ENCODE measurements at places on chromosomes 7 and 10.

- DNase-seq = no peak
These were observed 95.0 kb upstream of the SLC26A5 start for GRCh38 chr7:103541026-103541425.

DNA sequence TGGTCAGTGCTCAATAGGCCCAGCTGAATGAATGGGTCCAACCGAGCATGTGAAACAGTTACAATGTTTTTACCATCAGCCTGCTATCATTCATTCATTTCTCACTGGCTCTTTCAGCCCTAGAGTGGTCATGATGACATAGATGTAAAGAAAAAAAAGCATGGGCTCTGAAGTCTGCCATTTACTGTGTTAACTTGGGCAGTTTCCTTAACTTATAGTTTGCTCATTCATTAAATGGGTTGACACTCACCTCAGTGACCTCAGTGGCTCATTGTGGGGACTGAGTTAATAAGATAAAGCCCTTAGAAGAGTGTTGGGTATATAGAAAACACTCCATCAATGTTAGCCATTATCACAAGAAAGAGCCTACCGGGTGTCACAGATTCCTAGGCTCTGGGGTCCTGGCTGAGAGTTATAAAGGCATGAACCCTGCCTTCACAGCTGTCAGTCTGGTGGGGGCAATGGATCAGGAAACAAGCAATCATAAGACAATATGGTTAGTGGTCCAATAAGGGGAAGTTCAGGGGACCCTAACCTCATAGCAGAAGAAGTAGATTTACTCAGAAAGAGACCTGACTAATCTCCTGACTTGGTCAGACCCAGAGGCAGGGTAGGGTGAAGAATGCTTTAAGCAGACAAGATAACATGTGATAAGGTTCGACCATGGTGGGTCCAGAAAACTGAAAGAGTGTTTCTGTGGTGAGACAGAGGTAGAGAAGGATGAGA lies 29.7 kb upstream of the GPAM start:
- no peak for DNase-seq

DNA sequence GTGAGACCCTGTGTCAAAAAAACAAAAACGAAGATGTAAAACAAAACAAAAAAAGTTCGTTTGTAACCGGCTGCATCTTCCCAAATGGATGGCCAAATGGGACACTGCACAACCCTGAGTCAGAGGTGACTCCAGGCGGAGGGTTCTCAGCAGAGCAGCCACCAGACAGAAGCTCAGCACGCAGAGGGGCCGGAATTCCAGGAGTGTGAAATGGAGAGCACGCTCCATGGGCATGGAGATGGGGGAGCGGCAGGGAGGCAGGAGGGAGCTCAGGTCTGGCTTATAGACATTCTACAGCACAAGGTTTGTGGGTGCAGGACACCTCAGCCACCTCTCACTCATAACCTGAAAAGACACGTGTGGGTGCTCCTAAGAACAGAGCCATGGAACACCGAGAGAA lies 227.0 kb downstream of the MAD1L1 start:
- no peak for DNase-seq

DNA sequence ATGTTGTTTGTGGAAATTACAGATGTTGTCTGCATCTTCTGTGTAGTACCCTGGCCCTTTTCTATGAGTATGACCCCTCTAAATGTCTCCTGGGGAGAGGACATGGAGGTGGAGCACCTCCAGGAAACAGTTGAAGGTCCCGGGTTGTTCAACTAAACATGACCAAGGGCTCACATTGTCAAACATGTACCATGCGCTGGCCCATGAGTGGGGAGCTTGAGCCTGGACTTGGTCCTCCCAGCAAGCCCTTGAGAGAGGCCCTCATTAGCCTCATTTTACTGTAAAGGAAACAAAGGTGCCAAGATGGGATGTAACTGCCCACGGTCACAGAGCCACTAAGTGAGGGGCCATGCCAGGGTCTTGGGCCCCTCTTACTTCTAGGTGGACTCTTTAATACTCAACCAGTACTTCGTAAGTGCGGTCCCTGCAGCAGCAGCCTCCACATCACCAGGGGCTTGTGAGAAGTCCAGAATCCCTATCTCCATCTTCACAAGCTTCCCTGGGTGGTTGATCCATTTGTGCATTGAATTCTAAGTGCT lies 31.2 kb downstream of the C10orf71 start:
- DNase-seq = no peak

GRCh38 chr7:34612661-34613060 lies 45.4 kb upstream of the NPSR1 start:
- DNase-seq = no peak

- no peak for DNase-seq
These were observed 168.6 kb downstream of the LRMDA start for GRCh38 chr10:75599875-75600648.

- no peak for DNase-seq
These were observed 65.3 kb downstream of the GFRA1 start for GRCh38 chr10:116207690-116208089.

- DNase-seq = no peak
These were observed 294.3 kb downstream of the MAGI2 start for GRCh38 chr7:79159040-79159664.

GRCh38 chr7:52695973-52696595 lies 339.3 kb upstream of the POM121L12 start:
- DNase-seq = no peak

DNA sequence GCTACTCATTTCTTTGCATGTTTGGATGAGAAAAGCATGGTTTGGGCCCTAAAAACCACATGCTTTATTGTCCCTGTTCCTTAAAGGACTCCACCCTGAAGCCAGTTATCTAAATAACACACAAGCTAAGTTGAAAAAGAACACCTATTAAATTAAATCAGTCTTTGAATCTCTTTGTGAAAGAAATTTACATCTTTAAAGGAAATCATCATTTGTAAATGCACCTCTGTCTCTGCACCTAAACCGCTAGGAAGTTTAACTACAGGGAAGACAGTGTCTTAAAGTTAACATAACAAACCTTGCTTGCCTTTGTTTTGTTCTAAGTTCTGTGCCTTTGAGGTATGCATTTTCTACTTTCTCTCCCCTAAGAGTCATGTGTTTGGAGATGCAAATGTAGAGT lies 52.6 kb downstream of the HTR7 start:
- no peak for DNase-seq

- no peak for DNase-seq
These were observed 37.0 kb upstream of the CCSER2 start for GRCh38 chr10:84291384-84291783.

GRCh38 chr7:17041324-17041723 lies 159.5 kb upstream of the AGR3 start:
- DNase-seq = peak; percentile 62

DNA sequence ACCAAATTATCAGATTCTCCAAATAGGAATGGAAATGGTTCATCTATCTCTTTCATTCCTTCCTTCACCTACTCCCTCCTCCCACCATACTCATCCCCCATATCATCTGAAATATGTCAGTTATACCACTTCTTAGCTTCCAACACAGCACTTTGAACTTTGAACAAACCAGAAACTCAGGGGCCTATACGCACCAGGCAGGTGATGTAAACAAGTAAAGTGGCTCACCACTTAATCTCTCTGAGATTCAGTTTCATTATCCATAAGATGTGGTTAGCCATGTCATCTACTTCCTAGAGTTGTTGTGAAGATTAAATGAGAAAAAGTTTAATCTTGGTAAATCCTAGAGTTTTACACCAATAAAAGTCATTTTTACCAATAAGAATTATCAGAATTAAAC lies 65.9 kb upstream of the LRRN3 start:
- no peak for DNase-seq

- no peak for DNase-seq
These were observed 60.4 kb downstream of the FOXI2 start for GRCh38 chr10:127797339-127797738.
